ENCODE measurements at places on chromosomes 2 and 18. TPM values are rescaled to one million over a fixed set of nuclear protein-coding genes. Genes with fewer than 3 reads are reported as not detected.

DNA sequence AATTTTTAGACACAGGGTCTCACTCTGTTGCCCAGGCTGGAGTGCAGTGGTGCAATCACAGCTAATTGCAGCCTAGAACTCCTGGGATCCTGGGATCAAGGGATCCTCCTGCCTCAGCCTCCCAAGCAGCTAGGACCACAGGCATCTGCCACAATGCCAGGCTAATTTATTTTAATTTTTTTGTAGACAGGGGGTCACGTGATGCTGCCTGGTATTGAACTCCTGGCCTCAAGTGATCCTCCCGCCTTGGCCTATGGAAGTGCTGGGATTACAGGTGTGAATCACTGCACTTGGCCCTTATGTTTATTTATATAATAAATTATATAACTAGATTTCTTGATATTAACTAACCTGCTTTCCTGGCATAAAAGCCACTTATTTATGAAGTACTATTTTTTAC lies 1081.7 kb upstream of the FANCL start:
- DNase-seq = no peak

- no peak for DNase-seq
Observed at GRCh38 chr2:122737429-122738077, 982.1 kb downstream of the TSN start.

The RNF125 gene
- 2.1 TPM for total RNA-seq

DNA sequence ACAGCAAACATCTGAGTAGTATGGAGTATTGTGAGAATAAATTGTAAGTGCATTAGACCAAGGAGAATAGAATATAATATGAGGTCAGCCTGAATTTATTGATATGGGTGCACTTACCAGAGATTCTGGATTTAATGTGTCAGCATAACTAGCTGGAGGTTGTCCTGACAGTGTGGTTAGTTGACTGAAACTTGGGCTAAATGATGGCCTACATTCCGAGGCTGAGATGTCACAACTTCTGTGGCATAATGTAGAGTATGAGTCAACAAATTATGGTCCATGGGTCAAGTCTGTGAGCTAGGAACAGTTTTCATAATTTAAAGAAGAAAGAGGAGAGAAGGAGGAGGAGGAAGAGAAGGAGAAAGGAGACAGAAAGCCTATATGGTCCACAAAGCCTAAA lies 127.6 kb downstream of the QPCT start:
- no peak for DNase-seq

The CNRIP1 gene
- total RNA-seq = not detected
